ENCODE measurements at places on chromosomes 2 and 18. TPM values are rescaled to one million over a fixed set of nuclear protein-coding genes. Genes with fewer than 3 reads are reported as not detected.

EVA1A gene
- 70.8 TPM for total RNA-seq

PTPRN gene
- total RNA-seq: not detected

DLX1 gene
- 7.6 TPM for total RNA-seq

FKBP7 gene
- total RNA-seq: 4.2 TPM

PSMA8 gene
- total RNA-seq: not detected

DNA sequence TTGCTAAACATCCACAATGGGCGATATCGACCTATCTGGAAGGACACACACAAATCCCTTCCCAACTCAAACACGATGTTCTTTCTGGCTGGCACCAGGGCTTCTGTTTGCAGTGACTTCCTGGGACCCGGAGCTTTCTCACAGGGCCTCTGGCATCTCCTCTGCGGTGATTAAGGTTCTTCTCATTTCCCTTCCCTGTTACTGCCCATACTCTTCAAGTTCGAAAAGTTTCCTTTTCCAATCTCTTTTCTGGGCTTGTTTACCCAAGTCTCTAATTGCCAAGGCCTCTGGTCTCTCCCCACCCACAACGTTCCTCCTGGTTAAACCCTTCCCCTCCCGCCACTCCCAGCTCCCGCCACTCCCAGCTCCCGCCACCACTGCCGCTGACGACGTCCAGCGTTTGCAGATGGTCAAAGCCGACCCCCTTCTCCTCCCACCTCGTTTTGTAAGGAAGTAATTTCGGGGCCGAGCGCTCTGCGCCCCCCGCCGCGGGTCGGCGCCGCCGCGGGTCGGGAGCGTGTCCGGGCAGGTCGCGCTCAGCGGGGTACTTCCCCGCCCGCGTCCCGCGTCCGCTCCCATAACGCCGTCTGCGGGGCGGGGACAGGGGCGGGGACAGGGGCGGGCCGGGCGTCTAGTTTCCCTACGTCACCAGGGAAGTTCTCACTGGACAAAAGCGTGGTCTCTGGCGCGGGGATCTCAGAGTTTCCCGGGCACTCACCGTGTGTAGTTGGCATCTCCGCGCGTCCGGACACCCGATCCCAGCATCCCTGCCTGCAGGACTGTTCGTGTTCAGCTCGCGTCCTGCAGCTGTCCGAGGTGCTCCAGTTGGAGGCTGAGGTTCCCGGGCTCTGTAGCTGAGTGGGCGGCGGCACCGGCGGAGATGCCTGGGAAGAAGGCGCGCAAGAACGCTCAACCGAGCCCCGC is at the start of gene PMAIP1:
PMAIP1 (plus strand) TSS at position 699 of the 924 bp plus-strand sequence; CDS start at position 881, 182 bp downstream.
- DNase-seq: peak; percentile 94
- peaks cover 19% of the 10 kb centered on the region for H3K36me3 ChIP-seq
- H3K27ac ChIP-seq: peak within 1 kb of the TSS; percentile 94
- H3K4me1 ChIP-seq: peaks cover 47% of the 10 kb centered on the region
- H3K4me3 ChIP-seq: peak within 1 kb of the TSS; percentile 83
- H3K27me3 ChIP-seq: no peaks in the 10 kb centered on the region

DNA sequence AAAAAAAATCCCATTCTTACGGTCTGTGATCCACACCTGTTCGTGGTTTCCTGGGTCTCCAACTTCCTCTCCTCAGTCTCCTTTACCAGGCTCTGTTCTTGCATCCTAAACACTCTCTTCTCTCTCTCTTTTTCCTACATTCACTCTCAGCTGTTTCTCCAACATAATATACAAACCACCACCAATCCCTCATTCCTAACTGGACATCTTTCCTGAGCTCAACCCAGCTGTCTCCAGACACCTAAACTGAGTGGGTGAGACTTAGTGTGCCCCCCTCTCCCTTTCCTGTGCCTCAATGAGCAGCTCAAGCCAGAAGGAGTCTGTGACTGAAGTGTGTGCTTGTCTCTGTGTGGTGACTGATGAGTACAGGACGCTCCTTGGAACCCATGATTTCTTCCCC is 59.4 kb downstream of the LIPG start:
- no peak overlapping the region for H3K27ac ChIP-seq
- DNase-seq: no peak
- no peaks in the 10 kb centered on the region for H3K27me3 ChIP-seq
- H3K36me3 ChIP-seq: no peaks in the 10 kb centered on the region

DNA sequence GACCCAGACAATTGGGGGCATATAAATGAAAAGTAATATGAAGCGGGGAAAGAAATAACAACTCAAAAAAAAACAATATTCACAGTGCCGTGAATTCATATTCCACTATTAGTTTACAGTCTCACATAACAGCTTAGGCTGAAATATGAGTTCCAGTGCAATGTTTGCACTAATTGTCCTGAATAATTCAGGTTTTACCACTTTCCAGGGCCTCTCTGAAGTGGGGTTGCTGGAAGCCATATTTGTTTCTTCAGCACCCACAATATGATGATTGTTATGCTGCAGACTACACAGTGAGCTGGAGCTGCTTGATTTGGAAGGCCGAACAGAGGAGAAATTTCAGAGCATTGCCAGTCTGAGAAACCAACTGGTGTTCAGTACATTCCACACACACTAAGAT is 894.5 kb upstream of the ACVR2A start:
- no peaks in the 10 kb centered on the region for H3K36me3 ChIP-seq
- H3K4me1 ChIP-seq: no peaks in the 10 kb centered on the region
- H3K27me3 ChIP-seq: no peaks in the 10 kb centered on the region
- no peak overlapping the region for H3K27ac ChIP-seq
- H3K4me3 ChIP-seq: no peak overlapping the region
- DNase-seq: no peak

DNA sequence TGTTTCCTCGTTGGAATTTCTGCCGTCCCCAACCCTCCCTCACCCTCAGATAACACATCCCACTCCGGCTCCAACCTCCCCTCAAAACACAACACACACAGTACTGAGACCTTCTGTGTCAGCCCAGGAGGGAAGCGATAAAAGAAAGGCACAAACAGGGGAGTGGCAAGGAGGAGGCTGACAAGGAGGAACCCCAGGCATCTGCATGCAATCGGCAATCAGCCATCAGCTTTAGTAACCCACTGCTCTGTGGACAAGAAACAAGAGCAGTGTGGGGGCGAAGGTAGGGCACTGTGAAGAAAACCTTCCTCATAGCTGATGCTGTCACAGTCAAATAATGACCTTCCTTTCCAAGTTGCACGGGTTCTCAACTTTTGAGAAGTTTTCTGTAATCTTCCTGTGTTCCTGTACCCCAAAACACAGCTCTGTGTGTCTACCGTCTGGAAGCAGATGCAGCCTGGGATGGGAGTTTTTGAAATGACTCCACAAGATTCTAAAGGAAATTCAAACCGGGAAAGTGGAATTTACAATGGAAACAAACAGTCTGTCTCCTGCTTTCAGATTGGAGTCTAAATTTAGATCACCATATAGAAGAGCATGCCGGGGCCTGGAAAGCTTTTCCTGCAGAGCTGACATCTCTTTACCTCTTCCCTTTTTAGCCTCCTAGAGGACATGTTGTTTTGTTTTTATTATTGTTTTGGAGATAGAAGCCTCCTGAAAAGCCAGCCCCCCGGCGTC is 16.4 kb upstream of the LPIN2 start:
- no peak overlapping the region for H3K4me3 ChIP-seq
- H3K27ac ChIP-seq: no peak overlapping the region
- H3K4me1 ChIP-seq: peaks cover 3% of the 10 kb centered on the region
- no peaks in the 10 kb centered on the region for H3K27me3 ChIP-seq
- no peak for DNase-seq

GRCh38 chr2:45904267-45904945 is 252.9 kb downstream of the PRKCE start:
- H3K4me1 ChIP-seq: peaks cover 12% of the 10 kb centered on the region
- no peak overlapping the region for H3K4me3 ChIP-seq
- no peaks in the 10 kb centered on the region for H3K27me3 ChIP-seq

DNA sequence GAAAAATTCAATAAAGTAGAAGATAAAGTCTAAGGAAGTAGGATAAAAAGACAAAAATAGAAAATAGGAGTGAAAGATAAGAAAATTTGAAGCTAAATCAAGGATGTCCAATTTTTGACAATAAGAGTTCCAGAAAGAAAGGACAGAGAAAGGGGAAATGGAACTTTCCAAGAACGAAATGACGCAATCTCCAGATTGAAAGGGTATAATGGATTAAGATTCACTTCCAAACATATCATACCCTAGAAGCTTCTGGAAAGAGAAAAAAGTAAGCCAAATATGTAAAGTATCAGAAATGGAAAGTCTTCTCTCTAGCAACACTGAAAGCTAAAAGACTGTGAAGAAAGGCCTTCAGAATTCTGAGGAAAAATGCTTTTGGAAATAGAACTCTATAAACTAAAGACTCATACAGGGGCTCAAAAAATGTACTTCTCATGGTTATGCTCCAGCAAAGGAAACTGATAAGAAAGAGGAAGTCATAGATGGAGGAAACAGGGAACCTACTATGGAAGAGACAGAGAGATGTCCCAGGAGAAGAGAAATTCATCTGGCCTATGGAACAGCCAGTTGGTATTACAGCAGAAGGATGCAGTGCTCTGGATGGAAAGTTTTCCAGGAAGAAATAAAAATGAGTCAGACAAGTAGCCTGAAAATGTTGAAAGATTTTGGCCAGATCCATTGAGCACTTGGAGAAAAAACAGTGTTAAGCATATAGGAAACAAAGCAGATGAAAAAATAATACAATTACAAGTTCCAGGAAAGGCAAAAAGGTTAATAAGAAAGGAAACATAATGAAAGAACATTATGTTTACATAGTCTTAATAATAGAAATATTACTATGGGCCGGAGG is 20.1 kb downstream of the CASP8 start:
- H3K27ac ChIP-seq: no peak overlapping the region
- no peaks in the 10 kb centered on the region for H3K4me1 ChIP-seq

DNA sequence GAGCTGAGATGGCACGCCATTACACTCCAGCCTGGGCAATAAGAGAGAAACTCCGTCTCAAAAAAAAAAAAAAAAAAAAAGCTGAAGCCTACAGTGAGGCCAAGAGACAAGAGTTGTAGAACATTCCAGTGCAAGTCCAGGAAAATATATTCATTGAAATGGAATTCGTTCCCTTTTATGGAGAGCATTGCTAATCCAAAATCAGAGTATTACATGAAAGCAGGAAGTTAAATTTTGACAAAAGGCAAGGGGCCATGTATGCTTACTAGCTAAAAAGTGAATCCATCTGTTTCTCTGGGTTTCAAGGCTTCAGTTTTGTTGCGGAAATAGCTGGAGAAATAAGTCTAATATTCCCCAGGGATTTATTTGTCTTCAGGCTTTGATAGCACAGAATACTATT is 471.7 kb downstream of the THSD7B start:
- peaks cover 16% of the 10 kb centered on the region for H3K4me1 ChIP-seq
- H3K36me3 ChIP-seq: no peaks in the 10 kb centered on the region
- peak; percentile 19 for DNase-seq

- H3K4me1 ChIP-seq: no peaks in the 10 kb centered on the region
- no peaks in the 10 kb centered on the region for H3K36me3 ChIP-seq
- no peak overlapping the region for H3K27ac ChIP-seq
- H3K4me3 ChIP-seq: no peak overlapping the region
- peaks cover 5% of the 10 kb centered on the region for H3K27me3 ChIP-seq
- DNase-seq: peak; percentile 11
These were observed 35.9 kb downstream of the PTGR3 start for GRCh38 chr18:75173125-75173432.

GRCh38 chr2:211055438-211055837 is 499.0 kb downstream of the CPS1 start:
- H3K27me3 ChIP-seq: peaks cover 9% of the 10 kb centered on the region
- H3K27ac ChIP-seq: no peak overlapping the region
- no peaks in the 10 kb centered on the region for H3K36me3 ChIP-seq
- H3K4me1 ChIP-seq: no peaks in the 10 kb centered on the region
- DNase-seq: peak; percentile 55

DNA sequence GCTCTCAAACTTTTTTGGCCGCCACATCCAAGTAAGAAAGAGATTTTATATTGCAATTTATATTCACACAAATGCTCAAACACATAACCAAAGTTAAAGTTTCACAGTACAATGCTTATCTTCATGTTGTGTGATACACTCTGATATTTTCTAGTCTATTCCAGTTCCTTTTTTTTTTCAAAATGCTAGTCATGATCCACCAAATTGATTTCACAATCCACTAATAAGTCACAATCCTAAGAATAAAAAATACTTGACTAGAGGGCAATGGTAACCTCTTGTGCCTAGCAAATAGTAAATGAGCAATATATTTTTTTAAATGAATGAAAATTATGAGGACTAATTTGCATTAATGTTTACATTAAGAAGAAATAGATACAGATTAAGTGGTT is 5.8 kb upstream of the PTPN4 start:
- H3K36me3 ChIP-seq: no peaks in the 10 kb centered on the region
- no peak overlapping the region for H3K4me3 ChIP-seq
- no peaks in the 10 kb centered on the region for H3K27me3 ChIP-seq
- H3K4me1 ChIP-seq: peaks cover 40% of the 10 kb centered on the region

DNA sequence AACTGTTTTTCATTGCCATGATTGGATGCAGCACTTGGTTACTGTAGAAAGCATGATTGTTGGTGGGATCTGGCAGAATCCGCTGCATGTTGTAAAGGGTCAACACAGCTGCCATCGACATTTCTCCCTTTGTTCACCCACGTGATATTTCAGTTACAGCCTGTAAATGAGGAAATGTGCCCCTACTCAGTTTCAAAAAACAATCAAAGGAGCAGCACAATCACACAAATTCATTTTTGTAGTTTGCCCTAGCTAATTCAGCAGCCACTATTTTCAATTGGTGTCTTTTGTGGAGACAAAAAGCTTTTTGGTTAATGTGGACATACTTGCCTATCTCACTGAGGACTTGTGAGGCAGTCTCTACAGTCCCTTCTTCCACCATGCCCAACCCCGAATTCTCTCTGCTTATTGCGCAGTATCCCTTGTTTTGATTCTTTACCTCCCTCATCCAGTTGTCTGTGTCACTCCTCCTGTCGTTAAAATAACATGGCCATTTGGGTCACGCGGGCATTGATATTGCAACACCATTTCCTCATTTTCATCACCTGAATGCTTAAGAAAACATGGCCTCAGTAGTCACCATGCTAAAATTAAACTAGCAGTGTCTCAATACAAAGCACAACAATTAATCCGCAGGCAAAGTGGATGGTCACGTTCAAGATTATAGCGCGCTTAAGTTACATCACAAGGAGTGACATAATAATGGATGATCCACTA is 6.4 kb upstream of the PROC start:
- no peaks in the 10 kb centered on the region for H3K27me3 ChIP-seq
- peak overlapping the region; percentile 45 for H3K4me3 ChIP-seq
- no peaks in the 10 kb centered on the region for H3K36me3 ChIP-seq
